ENCODE measurements at places on chromosomes 3 and 15. TPM values are rescaled to one million over a fixed set of nuclear protein-coding genes. Genes with fewer than 3 reads are reported as not detected.

The MESP2 gene
- total RNA-seq, result 0.23 TPM

The TMEM108 gene
- 0.23 TPM for total RNA-seq

The LAMB2 gene
- total RNA-seq, result 310 TPM

The SLC2A2 gene
- not detected for total RNA-seq

The FEZF2 gene
- not detected for total RNA-seq

The RMDN3 gene
- 21.8 TPM for total RNA-seq

The RYR3 gene
- total RNA-seq, result not detected

The NAALADL2 gene
- total RNA-seq, result 2.6 TPM

The SCN11A gene
- total RNA-seq, result 0.12 TPM

The FBXO40 gene
- total RNA-seq, result not detected

The RARB gene
- 3.4 TPM for total RNA-seq

The GOLGA8N gene
- total RNA-seq, result 0.85 TPM

The RSL24D1 gene
- total RNA-seq, result 65.3 TPM

The TMCO5A gene
- total RNA-seq, result not detected

The PRR23C gene
- not detected for total RNA-seq

The HAUS2 gene
- 27.2 TPM for total RNA-seq

The SMCO1 gene
- total RNA-seq, result not detected

The OCA2 gene
- total RNA-seq, result not detected

The SLC7A14 gene
- 0.60 TPM for total RNA-seq

The EPHA6 gene
- not detected for total RNA-seq

The THAP10 gene
- 2.2 TPM for total RNA-seq

The ARHGEF26 gene
- 7.4 TPM for total RNA-seq

The ATP10A gene
- total RNA-seq, result 20.8 TPM

The RBMS3 gene
- total RNA-seq, result 45.9 TPM

The IMPG2 gene
- 0.17 TPM for total RNA-seq

The TNNC1 gene
- 1.2 TPM for total RNA-seq

The SLCO2A1 gene
- total RNA-seq, result 0.47 TPM

The CELF6 gene
- total RNA-seq, result 0.43 TPM

The DCBLD2 gene
- total RNA-seq, result 60.8 TPM

The WDR93 gene
- total RNA-seq, result not detected

The CRELD1 gene
- total RNA-seq, result 11.2 TPM

The CTXN2 gene
- total RNA-seq, result not detected

The P2RY12 gene
- 1.1 TPM for total RNA-seq

The C3orf49 gene
- not detected for total RNA-seq
